Stimulated activated CD8-positive, alpha-beta memory T cell treated with anti-CD3 and anti-CD28 coated beads, Interleukin-7, amount 100 ng/mL, for 24 hours (primary cell): ENCODE measurements at places on chromosomes 3 and 15.

DNA sequence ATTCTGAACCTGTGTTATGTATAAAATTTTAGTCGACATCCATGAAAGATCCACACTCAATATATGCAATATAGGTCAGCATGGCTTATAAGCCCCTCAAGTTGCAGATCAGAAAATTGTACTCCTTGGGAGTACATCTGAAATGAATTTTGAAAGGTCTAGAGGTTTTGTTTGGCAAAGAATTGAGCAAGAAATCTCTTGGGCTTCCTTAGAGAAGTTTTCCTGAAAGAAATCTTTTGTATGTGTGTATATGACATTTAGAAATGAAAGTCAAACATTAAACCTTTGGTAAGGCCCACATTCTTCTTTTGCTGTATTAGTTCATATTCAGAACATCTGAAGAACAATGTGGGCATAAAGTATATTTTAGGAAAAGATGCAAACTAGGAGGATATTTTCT lies 1006.6 kb downstream of the NAALADL2 start:
- no peak for DNase-seq

DNA sequence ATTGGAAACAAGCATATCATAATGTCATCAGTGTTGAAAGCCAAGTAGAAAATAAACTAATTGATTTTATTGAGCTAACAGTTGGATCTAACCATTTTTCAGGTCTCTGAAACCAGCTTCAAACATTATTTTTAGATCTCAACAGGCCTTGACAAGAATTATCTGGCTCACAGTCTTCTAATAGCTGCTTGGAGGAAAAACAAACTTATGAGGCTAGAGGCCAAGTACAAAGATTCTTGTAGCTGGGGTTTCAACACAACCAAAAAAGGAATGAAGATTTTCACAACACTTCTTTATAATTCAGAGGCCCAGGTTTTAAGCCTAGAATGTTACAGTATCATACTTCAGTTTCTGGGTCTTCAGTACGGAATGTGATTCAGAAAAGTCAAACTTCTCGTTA lies 3.7 kb downstream of the SETMAR start:
- DNase-seq: no peak

DNA sequence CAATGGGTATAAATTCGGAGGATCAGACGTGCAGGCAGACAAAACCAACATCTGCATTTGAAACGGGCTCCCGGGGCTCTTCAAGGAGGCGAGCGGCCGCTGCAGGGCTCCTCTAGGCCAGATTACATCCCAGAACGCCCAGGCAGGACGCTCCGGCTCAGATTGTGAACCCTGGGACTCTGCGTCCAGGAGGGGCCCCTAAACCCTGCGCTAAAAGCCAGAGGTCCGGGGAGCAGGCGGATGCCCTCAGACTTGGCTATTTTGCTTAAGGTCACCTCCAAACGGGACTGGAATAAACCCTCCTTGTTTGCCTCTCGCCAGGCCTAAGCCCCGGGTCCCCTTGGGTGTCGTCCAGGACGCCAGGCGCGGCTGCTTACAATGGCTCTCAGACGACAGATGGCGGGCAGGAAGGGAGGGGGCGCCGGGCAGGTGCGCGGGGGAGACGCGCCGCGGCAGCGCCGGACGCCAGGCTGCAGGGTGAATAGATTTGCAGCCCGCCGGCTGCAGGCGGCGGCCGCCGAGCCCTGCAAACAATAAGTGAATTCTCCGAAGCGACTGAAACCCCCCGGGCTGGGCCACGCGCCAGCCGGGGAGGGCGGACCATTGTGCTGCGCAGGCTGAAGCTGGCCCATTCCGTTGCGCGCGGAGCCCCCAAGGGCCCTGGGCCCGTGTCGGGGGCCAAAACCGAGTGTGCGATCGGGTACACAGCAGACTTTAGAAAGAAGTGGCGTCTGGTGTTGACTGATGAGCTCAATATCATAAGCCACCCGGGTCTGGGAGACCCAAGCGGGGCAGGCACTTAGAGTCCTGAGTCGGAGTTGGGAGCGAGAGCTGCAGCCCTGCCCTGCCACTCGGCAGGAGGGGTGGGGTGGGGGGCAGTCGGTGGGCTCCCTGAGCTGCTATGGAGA lies 32.3 kb upstream of the AMOTL2 start:
- DNase-seq: no peak

- DNase-seq: no peak
These were observed 1.4 kb upstream of the CLEC3B start for GRCh38 chr3:45024542-45025255.

DNA sequence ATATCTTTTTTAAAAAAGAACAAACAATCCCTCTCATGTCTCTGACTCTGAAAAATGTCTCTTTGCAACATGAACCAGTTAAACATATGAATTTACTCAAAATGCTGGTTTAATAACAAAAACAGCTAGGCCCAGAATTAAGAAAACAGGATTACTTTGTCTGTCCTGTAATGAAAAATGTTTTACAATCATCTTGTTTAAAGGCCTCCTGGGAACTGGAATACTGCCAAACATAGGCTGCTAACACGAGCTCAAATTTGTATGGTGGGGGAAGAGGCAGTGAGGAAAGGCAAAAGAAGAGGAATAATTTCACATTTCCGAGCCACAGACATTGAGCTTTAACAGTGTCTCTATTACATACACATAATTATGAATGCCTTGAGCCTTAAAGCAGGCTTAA lies 61.7 kb upstream of the PPIB start:
- DNase-seq: no peak

- no peak for DNase-seq
These were observed 13.5 kb downstream of the MCCC1 start for GRCh38 chr3:183085634-183086390.

GRCh38 chr3:127779747-127780146 lies 42.6 kb downstream of the MGLL start:
- no peak for DNase-seq

GRCh38 chr3:186022931-186023330 lies 85.1 kb upstream of the TRA2B start:
- no peak for DNase-seq

DNA sequence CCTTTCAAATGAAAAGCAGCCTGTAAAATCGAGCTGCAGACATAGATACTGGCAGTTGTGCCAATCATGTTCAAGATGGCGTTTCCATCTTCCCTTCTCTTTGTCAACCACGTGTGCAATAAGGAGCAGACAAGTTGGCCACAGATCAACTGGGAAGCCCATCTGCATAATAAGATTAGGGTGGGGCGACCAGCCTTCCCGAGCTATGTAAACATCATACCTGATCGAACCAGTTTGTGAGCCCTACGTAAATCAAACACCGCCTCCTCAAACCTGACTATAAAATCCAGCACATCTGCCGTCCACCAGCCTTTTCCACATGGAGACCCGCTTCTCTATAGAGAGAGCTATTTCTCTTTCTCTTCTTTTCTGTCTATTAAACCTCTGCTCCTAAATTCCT lies 37.2 kb downstream of the TRIM42 start:
- no peak for DNase-seq

GRCh38 chr3:168472783-168473182 lies 377.1 kb upstream of the GOLIM4 start:
- DNase-seq: no peak
